Activated CD4-positive, alpha-beta T cell treated with anti-CD3 and anti-CD28 coated beads, Interleukin-2, amount 50 U/mL, for 1 hour (primary cell): ENCODE measurements at places on chromosomes 2 and 18.

DNA sequence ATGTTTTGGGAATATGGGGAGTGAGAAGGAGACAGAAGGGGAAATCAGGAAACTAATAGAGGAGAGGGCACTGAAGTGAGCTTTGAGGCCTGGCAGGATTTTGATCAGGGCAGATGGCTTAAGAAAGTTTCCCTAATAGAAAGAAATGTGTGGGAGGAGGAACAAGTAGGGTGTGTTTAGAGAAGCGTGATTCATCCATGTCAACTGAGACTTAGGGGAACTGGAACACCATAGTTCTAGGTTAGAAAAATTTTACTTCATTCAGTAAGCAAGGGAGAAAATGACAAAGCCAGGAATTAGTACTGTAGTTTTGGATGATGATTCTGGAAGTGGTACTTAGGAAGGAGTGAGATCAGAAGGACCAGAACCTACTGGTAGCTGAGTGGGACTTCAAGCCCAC lies 296.0 kb downstream of the PLCL1 start:
- DNase-seq, result no peak

GRCh38 chr18:37328946-37329719 lies 236.5 kb downstream of the CELF4 start:
- DNase-seq, result no peak

DNA sequence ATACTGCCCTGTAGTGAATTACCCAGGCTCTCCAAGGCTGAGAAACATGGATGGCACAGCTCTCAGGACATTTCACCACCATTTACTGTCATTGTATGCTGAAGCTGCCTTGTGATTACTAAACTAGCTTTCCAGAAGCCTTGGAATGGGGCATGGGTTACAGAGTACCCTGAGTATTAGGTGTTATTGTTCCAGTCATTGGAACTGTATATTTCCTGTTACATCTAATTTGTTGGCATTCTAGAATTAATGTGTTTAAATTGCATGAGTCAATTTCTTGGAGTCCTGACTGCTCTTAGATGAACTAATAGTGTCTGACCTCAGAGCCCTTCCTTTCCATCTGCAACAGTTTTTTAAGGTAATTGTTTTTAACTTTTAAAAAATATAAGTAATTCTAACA lies 9.0 kb downstream of the DGUOK start:
- DNase-seq, result no peak

DNA sequence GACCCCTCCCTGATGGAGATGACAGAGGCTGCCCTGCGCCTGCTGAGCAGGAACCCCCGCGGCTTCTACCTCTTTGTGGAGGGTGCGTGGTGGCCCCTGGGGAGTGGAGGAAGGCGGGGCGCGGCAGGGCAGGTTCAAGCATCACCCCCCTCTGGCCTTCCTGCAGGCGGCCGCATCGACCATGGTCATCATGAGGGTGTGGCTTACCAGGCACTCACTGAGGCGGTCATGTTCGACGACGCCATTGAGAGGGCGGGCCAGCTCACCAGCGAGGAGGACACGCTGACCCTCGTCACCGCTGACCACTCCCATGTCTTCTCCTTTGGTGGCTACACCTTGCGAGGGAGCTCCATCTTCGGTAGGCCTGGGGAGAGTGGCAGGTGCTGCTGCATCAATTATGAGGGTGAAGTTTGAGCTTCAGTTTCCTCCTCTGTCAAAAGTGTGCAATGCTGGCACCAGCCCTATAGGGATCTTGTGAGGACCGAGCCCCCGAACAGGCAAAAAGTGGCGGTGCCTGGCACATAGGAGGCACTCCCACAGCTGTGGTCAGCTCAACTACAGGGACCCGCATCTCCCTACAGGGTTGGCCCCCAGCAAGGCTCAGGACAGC lies 2.2 kb downstream of the ALPI start:
- no peak for DNase-seq

DNA sequence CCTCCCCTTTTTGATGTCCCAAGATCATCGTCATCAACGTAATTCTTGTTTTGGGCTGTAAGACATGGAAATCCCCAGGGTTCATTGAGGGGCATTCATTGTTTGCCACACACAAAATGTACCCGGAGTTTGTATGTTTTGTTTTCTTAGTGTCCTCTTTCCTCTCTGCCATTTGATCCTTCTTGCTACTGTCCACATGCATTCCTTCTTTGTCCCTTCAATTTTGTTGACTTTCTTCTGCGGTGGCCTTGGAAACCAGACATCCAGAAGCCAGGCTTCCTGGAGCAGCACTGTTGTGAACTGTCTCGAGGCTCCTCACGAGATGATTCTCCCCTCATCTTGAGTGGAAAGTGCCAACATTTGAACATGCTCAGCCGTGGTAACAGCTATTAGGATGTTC lies 24.8 kb downstream of the IGFBP2 start:
- DNase-seq, result no peak

- no peak for DNase-seq
Observed at GRCh38 chr2:228469721-228470120, 288.2 kb upstream of the SPHKAP start.

- peak; percentile 63 for DNase-seq
Observed at GRCh38 chr2:98822301-98823164, 91.6 kb upstream of the MGAT4A start.

DNA sequence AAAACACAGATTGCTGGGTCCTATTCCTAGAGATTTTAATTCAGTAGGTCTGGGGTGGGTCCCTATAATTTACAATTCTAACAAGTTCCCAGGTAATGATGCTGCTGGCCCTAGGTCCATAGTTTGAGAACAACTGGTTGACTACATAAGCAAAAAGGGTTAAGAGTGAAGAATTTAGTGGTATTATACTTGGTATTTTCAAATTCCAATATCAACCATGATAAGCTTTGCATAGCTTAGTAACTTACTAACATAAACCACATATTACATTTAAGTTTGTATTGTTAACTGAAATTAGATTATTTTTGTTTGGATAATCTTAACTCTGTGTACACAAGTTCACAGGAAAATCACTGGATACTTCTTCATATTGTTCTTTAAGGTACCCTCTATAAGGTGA lies 862.9 kb upstream of the ACVR2A start:
- no peak for DNase-seq

DNA sequence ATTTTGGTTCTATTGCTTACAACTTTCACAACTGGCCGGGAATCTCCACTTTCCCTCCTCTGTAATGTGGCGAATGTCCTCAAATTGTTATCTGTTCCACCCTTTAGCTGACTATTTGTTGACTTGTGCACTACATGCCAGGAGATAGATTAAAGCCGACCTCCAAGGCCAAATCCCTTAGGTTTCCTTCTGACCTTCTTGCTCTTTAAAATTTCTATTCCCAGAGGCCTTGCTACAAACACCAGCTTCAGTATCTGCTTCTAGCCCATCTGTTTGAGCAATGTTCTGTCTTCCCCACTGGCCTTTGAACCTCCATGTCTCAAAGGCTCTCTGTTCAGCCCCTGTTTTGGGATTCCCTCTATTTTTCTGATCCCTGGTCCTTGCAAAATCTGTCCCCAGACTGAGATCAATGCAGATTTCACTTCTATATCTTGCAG lies 426.2 kb downstream of the LRATD1 start:
- DNase-seq, result no peak

DNA sequence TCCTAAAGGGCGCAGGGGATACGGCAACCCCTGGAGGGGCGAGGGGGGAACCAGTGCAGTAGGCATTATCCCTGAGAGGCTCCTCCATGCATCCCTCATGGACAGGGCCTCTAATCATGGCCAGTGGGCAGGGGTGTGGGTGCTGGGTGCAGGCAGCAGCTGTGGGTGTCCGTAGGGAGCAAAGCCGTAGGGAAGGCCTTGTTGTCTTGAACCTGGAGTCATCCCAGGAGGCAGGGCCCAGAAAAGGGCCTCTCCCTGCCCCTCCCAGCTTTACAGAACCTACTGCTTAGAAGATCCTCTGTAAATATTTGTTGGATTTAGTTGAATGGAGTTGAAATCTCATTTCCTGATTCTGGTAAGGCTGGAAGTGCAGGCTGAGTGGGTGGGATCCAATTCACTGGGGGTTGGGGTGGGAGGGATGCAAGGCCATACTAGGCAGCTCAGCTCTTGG lies 207.0 kb upstream of the HAAO start:
- DNase-seq, result no peak

DNA sequence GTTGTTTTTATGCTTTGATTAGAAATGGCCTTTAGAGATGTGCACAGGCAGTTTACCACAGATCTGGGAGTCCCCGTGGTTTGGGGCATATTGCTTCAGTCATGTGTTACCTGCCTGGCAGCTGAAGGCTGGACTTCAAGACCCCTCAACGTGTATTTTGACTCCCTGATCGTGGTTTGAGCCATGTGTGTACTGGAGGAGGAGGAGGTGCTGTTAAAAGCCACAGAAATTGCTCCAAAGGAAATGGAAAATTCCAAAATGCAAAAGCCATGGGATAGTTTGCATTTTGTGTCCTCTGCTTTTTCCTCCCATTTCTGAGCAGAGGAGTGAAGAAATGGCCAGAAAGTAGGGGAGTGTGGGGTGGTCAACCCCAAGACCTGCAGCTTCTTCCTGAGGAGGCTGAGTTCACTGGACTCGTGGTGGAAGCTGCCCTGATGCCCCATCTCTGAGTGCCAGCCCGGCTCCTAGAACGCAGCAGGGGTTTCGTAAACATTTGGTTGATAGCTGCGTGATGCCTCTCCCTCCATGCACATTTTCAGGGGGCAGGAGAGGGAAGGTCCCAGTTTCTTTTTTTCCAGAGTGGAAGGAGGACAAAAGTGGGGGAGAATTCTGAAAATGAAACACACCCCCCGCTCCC lies 45.7 kb downstream of the ITGB1BP1 start:
- DNase-seq, result no peak

DNA sequence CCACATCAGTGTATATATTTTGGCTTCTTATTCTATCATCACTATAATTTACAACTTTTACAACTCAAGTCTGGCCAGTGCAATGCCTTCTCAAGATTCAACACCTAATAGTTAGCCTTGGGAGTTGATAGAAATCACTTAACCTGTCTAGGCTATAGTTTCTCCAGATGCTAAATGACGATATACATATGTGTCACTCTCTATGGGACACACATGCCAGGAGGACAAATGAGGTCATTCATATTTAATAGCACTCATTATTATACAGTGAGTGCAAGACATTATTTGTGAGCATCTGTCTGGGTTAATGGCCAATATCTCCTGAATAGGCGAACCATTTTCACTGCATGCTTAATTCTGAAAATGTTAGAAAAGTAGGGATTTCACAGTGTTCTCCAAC lies 89.8 kb downstream of the ALK start:
- DNase-seq, result no peak

DNA sequence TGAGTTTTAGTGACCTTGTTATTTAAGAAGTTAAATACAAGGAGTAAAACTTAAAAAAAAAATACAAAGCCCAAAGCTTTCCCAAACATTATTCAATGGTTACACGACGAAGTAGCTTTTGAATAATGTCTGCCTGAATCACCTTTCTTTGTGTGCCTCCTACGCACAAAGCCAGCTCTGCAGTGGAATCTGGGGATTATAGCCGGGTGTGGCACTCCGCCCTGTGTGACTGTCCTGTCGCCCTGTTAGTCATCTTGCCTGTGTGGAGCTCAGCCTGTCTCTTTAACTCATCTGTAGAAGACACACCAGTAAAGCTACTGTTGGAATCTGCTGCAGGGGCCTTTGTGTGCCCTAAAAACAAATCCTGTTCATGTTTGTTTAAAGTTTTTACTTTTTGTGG lies 79.4 kb upstream of the TCF7L1 start:
- DNase-seq, result no peak

DNA sequence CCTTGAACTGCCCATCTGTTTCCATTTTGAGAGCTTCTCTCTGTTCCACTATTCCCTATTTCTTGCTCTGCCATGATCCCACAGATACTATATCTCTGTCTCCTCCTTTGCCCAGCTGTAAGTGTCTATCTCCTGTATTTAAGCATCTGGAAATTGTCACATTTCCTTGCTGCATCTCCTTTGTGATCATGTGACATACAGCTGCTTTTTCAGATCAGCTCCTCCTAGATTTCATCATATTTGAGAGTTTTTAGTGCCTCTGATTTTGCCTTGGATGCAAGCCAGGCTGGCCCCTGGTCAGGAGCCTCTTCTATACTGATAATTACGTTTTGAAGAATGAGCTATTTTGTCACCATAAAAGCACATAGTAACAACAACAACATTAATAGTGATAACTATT lies 131.7 kb upstream of the TNP1 start:
- no peak for DNase-seq

GRCh38 chr2:39512434-39512935 lies 75.4 kb upstream of the MAP4K3 start:
- DNase-seq, result no peak

DNA sequence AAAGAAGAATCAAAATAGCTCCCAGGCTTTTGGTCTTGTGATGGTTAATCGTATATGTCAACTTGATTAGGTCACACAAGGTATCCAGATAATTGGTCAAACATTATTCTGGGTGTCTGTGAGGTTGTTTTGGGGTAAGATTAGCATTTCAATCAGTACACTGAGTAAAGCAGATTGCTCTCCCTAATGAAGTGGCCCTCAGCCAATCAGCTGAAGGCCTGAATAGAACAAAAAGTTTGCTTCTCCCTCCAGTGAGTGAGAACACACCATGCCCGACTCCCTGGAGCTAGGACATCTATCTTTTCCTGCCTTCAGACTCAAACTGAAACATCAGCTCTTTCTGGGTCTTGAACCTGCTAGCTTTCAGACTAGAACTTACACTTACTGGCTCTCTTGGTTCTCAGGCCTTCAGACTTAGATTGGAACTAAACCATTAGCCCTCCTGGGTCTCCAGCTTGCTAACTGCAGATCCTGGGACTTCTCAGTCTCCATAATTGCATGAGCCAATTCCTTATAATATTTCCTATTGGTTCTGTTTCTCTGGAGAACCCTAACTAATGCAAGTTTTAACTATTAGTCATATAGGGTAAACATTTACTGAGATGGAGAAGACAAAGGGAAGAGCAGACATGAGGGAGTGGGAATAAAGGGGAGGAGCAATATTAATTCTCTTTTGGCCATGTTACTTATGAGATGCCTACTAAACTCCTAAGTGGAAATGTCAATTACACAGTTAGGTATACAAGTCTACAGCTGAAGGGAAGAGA lies 25.5 kb downstream of the LNPK start:
- DNase-seq, result no peak

GRCh38 chr2:34961822-34962221 lies 1362.7 kb upstream of the FAM98A start:
- no peak for DNase-seq

- DNase-seq, result no peak
Observed at GRCh38 chr2:43332653-43333052, 106.2 kb upstream of the ZFP36L2 start.

- no peak for DNase-seq
Observed at GRCh38 chr18:32975163-32975436, 202.3 kb upstream of the KLHL14 start.
